Stimulated activated CD8-positive, alpha-beta memory T cell treated with anti-CD3 and anti-CD28 coated beads, Interleukin-4, amount 100 ng/mL, for 4 hours (primary cell): ENCODE measurements at places on chromosomes 12 and 14.

DNA sequence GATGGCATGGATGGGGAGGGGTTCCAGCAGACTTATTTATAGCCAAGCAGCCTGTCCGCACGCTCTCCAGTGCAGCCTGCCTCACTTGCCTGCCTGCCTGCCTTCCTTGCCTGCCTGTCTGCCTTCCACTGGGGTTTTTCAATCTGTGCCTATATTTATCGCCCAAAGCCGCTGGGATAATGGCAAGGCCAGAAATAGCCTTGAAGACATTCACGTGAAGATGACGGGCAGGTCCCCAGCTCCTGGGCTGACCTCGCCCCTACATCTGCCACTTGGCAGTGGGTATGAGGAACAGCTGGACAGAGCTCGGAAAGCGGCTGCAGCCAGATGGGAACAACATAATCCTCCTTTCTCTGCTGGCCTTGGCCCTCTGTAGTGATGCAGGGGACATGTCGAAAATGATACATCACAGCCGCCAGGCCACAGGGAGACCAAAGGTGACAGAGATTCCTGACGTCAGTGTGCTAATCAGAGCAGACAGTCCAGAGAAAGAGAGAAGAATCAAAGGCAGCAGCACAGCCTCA is 53.3 kb downstream of the PITPNM2 start:
- no peak for DNase-seq

GRCh38 chr12:94831081-94831751 is 172.3 kb downstream of the NDUFA12 start:
- no peak for DNase-seq

DNA sequence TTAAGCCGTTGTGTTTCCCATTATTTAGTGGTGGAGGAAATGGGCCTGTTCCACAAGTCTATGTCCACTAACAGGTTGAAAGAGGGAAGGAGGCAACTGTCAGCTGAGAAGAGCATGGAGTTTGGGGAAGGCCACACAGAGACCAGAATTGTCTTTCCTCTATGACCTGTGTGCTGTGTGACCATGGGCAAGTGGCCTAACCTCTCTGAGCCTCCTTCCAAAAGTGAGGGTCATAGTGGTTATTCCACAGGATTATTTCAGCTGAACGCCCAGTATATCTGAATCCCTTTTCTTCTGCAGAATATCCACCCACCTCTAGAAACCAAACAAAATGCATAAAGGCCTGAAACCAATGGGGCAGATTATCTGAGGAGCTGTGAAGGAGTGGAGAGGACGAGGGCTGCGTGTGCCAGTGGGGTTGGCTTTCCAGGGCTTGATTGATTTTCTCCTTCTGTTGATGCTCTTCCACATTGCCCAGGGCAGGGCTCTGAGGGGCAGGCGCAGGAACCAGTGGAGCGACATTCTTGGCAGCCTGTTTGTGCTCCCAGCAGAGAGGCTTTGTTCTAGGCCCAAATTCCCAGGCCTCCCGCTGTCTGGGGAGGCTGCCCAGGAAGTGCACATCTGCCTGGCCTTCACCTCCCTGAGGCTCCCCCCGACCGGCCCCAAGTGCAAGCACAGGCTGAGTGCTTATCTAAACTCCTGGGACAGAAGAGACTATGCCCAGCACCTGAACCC is 452.7 kb downstream of the BCL11B start:
- DNase-seq: no peak

- DNase-seq: no peak
Observed at GRCh38 chr14:62491146-62491545, 554.1 kb downstream of the KCNH5 start.

DNA sequence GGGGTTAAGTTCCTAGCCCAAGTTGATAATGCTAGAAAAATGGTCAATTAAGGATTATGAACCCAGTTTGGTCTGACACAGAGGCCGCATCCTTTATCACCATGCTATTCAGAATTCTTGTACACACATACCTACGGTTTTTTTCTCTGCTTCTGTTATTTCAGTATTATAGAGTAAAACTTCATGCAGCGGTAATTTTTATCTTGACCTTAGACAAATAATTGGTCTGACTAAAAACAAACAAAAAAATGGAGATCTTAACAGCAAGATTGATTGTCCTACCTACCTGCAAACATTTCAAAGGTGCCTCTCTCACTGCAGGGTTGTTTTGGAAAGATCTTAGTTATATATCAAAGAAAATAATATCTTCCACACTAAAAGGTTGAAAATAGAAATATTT is 201.9 kb upstream of the PRICKLE1 start:
- DNase-seq: no peak
